ENCODE measurements at places on chromosomes 4 and X.

DNA sequence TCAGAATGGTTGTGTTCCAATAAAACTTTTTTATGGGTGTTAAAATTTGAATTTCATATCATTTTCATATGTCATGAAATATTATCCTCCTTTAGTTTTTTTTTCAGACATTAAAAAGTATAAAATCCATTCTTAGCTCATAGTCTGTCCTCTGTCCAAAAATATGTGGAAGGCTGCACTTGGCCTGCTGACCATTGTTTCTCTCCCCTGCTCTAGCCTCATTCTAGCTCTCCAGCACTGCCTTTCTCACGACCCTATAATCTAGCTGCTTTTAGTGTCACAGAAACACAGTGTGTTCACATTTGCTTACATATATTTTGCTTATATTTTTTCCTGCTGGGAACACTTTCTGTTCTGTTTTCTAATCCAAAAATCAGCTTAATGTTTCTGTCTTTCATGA lies 165.0 kb upstream of the ANK2 start:
- DNase-seq: no peak

DNA sequence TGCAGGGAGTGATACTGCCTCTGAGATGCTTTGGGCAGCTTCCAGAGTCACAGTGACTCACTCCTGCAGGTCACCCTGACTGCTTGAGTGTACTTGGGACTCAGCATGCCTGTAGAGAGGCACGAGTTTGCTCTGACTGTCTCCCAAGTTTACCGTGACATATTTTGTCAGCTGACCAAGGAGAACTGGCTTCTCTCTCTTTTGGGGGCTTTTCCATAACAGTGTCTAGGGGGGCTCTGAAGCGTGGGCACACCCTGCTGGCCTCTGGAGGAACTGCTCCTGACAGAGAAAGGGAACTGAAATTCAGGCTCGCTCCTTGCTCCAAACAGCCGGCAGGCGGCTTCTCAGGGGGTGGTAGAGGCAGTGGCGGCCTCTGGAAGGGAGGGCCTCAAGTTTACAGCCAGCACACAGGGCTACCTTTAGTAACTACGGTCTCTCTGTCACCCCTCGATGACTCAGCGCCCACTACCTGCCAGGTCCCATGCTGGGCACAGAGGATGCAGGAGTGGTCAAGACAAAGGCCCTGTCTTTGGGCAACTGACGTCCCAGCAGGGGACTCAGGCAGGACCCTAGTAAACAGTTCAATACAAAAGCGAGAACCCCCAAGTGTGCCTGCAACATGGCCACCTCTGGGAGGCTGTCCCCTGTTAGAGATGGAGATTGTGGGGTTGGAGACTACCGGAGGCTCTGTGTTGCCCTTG lies 17.8 kb downstream of the ZNF185 start:
- DNase-seq: no peak

- no peak for DNase-seq
These were observed 64.7 kb downstream of the DHX15 start for GRCh38 chr4:24519649-24520048.

- DNase-seq: no peak
These were observed 50.0 kb downstream of the LUZP4 start for GRCh38 chrX:115339441-115340025.

GRCh38 chr4:173410079-173410478 lies 11.2 kb upstream of the SCRG1 start:
- DNase-seq: no peak

DNA sequence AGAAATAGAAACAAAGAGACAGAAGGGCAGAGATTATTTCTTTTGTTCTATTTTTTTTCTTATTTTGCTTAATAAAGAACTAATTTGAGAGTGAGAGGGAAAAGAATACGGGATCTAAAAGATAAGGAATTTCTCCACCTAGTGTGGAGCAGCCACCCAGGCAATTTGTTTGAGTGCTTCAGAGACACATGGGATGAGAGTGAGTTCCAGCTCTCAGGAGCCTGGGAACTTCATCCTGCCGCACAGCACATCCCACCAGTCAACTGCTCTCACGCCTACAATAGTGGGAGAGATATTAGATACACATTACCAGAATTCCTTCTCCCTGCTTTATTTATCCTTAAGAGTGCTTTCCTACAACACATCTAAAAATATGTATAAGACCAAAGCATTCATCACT lies 946.4 kb downstream of the PDHA2 start:
- no peak for DNase-seq

Measured in LoVo (cell line).